ENCODE measurements at places on chromosomes 5 and 9.
A peak's percentile ranks its signal among the peaks of the same experiment; 100 is the strongest.

DNA sequence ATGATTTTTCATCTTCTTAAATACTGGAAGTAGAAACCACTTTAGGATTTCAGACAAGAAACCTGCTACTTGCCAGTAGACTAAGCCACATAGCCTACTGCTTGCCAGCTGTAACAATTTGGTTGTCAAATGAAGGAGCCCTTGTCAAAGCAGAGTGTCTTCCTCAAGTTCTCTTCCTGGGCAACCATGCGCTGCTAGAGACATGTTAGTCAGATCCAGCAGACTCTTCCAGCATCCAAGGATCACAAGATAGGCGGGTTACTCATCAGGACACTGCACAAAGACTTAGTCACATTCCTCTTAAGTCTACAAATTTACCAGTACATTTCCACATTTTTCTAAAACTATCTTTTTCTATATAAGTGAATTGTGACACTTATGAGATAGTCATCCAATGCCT, 24.4 kb downstream of the SKIC3 start:
- no peak for DNase-seq

GRCh38 chr9:77433675-77434445, 214.3 kb downstream of the GNA14 start:
- peak; percentile 19 for DNase-seq

GRCh38 chr5:141931694-141932093, 8.0 kb downstream of the DELE1 start:
- no peak for DNase-seq

GRCh38 chr5:76604838-76605237, 18.4 kb downstream of the F2RL2 start:
- no peak for DNase-seq

DNA sequence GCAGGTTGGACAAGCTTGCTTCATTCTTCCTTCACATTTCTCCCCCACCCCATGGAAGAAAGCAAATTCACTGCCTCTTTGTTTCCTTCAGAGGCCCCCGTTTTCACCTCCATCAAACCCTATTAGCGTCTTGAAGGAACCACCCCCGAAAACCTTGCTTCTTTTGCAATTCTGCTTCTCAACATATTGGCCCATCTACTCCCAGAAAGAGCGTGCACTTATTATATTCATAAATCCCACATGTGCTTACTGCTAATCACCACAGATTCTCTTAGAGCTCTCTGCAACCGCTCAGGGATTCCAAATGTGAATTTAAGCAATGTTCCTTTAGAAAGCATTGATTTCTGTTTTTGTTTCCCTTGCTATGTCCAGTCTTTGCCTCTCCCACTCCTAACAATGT, 1.1 kb downstream of the F2RL2 start:
- no peak for DNase-seq

- no peak for DNase-seq
These were observed 204.5 kb downstream of the BRINP1 start for GRCh38 chr9:119164716-119165115.

All from T-helper 17 cell (primary cell).